ENCODE measurements at places on chromosomes 7 and 10.

DNA sequence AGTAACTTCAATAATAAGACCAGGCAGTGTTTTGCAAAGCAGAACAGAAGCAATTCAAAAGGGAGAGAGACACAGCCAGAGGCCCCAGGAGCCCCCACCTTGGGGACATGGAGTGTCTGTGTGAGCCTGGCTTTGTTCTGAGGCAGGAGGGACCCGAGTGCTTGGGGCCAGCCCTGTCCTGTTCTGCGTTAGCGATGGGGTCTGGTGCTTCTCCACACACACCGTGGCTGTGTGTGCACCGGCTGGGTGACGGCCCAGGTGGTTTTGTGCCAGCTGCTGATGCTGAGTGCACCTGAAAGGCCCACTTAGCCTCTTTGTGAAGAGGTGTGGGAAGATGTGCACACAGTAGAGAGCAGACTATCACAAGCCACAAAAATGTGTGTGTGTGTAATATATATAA, 468.9 kb downstream of the DNAJB6 start:
- no peak for DNase-seq

- peak; percentile 99 for DNase-seq
Observed at GRCh38 chr7:7968544-7969305, at the start of gene GLCCI1. Gene GLCCI1, plus strand, starts transcription at chr7:7968796. Its CDS starts 555 bp downstream, at chr7:7969351.

GRCh38 chr7:55489552-55489951, 82.8 kb downstream of the VOPP1 start:
- DNase-seq, result no peak

GRCh38 chr10:79275105-79275430, 72.2 kb upstream of the PPIF start:
- DNase-seq, result no peak

GRCh38 chr7:107387128-107387527, 82.7 kb upstream of the GPR22 start:
- DNase-seq, result peak; percentile 28

DNA sequence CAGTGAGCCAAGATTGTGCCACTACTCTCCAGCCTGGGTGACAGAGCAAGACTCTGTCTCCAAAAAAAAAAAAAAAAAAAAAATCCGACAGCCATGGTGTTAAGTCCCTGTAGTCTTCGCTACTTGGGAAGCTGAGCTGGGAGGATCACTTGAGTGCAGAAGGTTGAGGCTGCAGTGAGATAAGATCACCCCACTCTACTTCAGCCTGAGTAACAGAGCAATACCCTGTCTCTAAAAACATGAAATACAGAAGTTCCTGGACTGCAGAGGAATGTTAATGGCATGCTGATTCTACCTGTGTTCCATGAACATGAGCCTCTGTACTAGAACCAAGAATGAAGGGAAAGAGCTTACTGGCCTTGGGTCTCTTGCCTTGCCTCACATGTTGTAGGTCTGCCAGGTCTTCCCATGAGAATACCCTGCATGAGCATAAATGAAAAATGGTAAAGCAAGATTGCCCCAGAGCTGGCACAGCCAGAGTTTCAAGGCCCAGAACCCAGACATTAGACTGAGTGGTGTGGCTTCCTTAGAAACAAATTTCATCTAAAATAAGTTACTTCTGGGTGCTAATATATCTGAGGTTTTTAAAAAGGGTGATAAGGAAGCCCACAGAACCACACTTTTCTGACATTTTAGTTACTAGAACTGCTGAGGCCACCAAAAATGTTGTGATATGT, 8.6 kb downstream of the YAE1 start:
- no peak for DNase-seq

All from NCI-H2081 (cell line).